ENCODE measurements at places on chromosomes 1 and 21.

DNA sequence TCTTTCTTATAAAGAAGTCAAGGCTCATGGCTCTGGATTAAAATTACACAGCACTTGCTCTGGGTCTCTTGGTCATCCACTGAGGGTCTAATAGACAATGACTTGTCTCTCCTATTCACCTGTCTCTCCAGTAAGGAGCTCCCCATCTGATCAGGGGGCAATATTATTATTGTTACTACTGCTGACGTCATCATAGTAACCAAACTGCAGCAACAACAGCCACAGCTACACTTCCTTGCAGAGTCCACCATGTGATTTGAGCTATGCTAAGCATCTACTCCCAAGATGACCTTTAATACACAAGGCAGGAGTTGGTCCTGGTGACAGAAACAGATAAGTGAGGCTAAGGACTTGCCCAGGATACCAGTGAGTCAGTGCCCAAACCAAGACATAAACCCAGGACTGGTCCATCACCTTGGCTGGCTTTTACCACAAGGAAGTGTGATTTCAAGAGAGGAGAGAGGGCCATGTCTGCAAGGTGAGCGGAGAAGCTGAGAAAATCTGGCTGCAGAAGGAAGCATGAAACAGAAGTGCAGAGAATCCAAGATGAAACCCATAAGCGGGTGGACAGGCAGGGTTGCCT is 602.5 kb downstream of the PTPRU start:
- DNase-seq = no peak

GRCh38 chr21:46095814-46096595 is 1.9 kb upstream of the COL6A2 start:
- no peak for DNase-seq

- DNase-seq = no peak
Measured at GRCh38 chr1:213744780-213745179, 243.0 kb upstream of the PROX1 start.

DNA sequence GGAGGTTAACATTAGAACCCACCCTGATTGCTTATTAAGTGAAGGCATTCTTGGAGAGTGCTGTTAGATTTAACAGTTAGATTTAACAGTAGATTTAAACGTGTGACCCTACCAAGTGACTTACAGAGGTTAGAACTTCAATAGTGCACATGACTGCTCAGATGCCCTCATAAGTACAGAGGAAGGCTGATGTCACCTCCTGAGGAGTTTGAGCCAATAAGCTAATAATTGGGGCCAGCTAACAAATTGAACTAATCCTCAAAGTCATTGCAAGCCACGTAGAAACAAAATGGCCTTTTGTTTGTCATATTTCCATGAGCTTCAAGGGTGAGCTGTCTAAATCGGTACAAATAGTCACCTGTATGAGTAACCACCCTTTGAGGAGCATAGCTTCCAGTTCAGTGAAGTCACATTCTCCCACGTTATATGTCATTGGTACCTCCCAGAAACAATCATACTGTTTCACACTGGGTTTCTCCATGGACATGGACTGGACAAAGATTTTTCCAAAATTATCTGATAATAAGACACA is 11.7 kb downstream of the AVPR1B start:
- no peak for DNase-seq

DNA sequence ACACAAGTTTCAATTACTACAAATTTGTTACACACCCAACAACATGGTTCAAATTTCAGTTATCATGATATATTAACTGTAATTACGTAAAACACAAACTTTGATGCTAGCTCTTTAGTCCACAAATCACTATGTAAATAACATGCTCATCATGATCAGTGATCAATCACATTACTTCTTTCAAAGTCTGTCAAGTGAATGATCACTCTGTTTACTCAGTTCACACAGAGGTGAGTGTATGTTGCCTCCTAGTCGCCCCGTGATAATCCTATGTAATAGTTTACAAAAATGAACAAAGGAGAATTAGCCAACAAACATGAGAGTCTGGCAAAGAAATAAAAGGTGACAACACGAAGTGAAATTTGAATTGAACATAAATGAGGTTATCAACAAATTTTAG is 14.3 kb downstream of the EDEM3 start:
- DNase-seq = no peak

- DNase-seq = no peak
Measured at GRCh38 chr1:59329412-59330053, 32.6 kb downstream of the FGGY start.

GRCh38 chr1:46393510-46393909 is 607 bp upstream of the FAAH start:
- DNase-seq = no peak

DNA sequence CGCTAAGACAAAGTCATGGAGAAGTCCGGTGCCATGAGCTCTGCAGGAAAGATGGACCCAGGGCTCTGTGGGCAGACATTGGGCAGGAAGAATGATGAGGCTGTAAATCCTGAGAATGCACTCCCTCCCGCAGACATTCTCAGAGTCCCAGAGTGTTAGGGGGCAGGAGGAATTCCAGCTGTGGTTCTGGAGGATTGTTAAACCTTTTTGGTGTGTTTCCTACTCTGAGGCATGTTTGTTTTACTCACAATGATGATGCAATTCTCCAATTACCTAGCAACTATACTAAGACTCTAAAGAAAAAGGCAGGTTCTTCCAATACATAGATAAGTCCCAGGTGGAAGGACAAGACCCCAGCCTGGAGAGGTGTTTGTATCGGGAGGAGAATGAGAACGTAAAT is 2.8 kb upstream of the CAPN9 start:
- no peak for DNase-seq

GRCh38 chr1:61992257-61992656 is 202.4 kb upstream of the L1TD1 start:
- no peak for DNase-seq

- DNase-seq = no peak
Measured at GRCh38 chr1:107464827-107465226, 324.0 kb downstream of the NTNG1 start.

GRCh38 chr21:42835211-42835610 is 44.1 kb downstream of the WDR4 start:
- no peak for DNase-seq

- DNase-seq = no peak
Measured at GRCh38 chr1:89945852-89946476, 48.9 kb upstream of the ZNF326 start.

DNA sequence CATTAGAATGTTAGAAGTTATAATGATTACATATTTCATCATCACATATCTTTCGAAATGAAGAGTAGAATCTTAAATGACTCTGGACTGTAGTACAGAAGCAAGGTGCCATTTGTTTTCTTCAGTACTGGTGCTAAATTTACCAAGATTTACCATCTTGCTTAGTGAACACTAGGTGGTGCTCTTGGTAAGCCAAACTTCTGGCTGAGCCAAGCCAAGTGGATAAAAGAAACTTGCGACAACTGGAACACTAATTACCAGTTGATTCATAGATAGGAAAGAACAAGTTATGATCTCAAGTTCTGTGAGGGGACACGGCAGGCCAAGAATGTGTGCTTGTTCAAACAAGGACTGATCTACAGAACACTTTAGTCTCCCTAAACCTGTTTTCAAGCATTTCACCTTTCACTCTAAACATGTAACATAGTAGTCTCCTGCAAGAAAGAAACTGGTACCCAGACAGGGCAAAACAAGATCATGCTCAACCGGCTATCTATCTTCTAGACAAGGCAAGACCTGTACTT is 19.8 kb downstream of the SPRTN start:
- DNase-seq = no peak

GRCh38 chr1:234490793-234491479 is 12.0 kb upstream of the TARBP1 start:
- DNase-seq = no peak

GRCh38 chr1:5620418-5620817 is 371.8 kb downstream of the NPHP4 start:
- no peak for DNase-seq

DNA sequence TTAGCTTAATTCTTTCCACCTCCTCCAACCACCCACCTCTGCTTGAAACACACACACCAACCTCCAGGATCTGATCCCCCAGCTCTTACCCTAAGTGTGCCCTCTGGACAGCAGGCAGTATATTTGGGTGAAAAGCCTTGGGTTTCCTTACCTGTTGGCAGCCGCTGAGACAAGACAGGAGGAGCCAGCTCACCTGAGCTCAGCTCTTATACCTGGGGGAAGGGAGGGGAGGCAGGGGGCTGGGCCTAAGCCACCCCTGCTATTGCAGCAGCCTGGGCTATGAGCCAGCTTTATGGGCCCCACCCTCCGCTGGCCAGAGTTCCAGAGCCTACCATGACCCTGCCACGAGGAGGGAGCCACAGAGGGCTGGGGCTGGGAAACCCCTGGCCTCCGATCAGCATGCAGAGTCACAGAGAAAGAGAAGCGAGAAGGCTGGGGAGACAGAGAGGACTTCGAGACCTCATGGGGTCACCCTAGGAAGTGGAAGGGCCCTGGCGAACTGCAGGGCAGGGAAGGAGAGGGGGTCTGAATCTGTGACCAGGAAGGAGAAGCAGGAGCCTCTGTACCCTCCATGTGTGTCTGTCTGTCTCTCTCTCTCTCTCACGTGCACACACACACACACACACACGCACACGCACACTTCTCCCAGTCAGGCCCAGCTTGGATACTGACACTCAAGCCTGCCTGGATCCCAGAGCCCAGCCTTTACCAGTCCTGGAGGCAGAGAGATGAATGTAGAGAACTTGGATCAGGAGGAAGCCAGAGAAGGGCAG is at the start of gene S100A14:
TSS of gene S100A14 (minus strand) at position 182 of the 773 bp plus-strand sequence. CDS start 467 bp downstream, outside the sequence.
- no peak for DNase-seq

DNA sequence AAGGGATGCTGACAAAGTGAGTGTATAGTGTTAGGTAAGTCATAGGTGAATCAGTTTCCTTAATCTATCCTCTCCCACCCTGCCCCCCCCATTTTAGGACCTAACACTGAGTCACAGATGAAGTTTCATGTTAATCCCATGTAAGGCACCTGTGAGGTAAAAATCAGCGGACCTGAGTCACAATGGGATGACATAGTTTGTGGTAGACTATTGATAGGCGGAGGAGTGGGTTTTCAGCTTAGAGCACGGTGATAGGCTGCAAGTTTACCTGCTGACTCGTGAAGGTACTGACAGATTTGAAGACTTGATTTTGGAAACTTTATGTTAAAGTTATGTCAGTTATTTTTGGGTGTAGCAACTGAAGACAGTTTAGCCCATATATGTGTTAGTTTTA is 1.7 kb downstream of the TOR1AIP1 start:
- no peak for DNase-seq

GRCh38 chr1:94240822-94241221 is 3.4 kb upstream of the ARHGAP29 start:
- DNase-seq = no peak

DNA sequence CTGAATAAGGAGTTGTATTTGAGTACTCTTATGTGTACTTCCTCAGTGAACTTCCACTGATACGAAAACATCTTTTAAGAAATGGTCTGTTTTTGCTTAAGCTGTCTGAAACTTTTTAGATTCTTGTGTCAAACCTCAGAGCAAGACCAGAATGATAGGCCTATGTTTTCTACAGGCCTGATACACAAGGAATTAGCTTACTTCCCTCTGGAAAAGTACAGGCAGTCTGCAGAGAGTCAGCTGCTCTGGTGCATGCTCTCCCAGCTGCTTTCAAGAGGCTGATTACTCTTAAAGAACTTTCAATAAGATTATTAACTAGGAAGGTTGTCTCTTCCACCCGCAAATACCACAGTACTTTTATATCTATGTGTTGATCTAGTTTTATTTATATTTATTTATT is 9.5 kb downstream of the SNX27 start:
- no peak for DNase-seq

GRCh38 chr1:205568469-205569361 is 63.1 kb downstream of the ELK4 start:
- no peak for DNase-seq

DNA sequence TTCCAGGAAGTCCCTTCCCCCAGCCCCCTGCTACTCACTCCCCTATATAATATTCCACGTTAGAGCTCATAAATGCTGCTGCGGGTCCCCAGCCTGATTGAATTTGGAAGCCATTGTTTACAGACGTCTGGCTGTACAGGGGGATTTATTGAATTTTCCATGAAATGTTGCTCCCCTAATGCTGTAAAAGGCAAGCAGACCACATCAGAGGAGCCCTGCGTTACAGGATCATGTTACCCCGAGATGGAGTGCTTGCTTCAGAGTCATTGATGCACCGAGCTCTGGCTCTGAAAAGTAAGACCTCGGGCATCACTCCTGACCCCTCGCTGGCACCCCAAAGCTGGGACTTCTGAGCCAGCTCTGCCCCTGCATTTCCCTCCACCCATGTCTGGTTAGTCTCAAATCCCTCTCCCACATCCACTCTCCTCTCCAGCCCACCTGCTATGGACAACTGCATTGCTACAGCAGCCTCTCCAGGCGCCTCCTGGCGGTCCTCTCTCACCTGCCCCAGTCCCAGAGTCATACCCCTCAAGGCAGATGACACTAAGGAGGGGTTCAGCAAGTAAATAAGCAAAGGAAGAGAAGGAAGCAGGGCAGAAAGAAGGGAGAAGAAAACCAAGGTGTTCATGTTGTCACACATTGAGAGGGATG is 127.8 kb downstream of the TMEM53 start:
- DNase-seq = no peak

DNA sequence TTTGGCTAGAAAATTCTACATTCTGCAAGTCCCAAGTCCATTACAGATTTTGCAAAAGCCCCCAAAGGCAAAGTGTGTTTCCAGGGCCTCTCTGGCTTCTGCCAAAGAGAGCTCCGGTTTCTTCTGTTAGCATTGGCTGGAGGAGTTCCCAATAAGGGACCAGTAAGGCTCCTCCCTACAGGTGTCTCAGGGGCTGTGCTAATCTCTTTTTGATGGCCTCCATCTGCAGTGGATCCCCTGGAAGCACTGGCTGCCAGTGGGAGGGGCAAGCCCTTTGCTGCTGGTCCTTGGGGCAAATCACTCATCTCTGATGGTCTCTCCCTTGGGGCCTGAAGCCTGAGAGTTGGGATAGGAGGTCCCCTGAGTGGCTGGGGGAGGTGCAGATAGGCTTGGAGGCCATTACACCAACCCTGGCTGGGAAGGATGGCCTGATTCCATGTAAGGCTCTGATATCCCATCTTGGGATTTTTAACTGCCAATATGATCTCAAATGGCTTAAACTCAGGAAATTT is 89.1 kb upstream of the USP24 start:
- no peak for DNase-seq

- no peak for DNase-seq
Measured at GRCh38 chr1:51298322-51298705, 32.0 kb downstream of the TTC39A start.

DNA sequence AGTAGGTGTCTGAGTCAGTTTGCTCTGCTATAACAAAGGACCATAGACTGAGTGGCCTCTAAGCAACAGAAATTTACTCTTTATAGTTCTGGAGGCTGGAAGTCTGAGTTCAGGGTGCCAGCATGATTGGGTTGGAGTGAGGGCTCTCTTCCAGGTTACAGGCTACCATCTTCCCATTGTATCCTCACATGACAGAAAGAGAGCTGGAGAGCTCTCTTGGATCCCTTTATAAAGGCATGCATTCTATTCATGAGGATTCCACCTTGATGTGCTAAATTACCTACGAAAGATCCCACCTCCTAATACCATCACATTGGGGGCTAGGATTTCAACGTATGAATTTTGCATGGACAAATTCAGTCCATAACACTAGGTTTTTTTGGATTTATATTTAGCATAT is 79.6 kb downstream of the LTN1 start:
- no peak for DNase-seq

All from stimulated activated CD4-positive, alpha-beta T cell treated with anti-CD3 and anti-CD28 coated beads, Interleukin-15, amount 100 ng/mL, for 1 hour (primary cell).